ENCODE measurements at places on chromosomes 5 and 9.
A peak's percentile ranks its signal among the peaks of the same experiment; 100 is the strongest.

DNA sequence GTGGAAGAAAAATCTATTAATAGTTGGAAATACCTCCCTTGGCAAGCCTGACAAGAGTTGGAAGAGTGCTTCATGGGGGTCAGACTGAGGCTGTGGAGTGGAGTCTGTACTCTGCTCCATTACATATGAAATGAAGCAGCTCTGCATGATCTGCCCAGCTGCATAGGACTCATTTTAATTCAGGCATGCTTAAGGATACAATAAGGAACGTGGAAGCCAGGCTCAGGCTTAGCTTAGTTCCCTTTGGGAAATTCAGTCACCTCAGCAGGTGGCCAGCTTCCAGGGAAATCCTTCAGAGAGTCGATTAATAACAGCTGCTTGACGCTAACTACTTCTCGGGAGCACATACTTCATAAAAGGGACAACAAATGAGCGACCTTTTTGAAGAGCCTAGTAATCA is 1672.9 kb upstream of the WWC1 start:
- no peak for DNase-seq

GRCh38 chr9:133436681-133437080 is 14.5 kb downstream of the ADAMTS13 start:
- DNase-seq: no peak

GRCh38 chr5:125409861-125410536 is 663.6 kb upstream of the ZNF608 start:
- DNase-seq: no peak

DNA sequence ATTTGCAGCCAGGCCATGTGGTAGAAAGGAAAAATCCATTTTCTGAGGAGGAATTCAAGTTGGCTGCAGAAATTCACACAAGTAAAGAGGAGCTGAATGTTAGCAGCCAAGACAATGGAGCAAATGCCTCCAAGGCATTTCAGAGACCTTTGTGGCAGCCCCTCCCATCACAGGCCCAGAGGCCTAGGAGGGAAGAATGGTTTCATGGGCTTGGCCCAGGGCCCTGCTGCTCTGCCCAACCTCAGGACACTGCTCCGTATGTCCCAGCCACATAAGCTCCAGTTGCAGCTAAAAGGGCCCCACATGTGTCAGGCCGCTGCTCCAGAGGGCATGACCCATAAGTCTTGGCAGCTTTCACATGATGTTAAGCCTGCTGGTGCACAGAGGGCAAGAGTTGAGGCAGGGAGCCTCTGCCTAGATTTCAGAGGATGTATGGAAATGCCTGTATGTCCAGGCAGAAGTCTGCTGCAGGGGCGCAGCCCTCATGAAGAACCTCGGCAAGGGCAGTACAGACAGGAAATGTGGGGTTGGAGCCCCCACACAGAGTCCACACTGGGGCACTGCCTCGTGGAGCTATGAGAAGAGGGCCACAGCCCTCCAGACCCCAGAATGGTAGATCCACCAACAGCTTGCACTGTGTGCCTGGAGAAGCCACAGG is 144.2 kb upstream of the EPB41L4A start:
- no peak for DNase-seq

GRCh38 chr5:34586117-34586885 is 69.8 kb upstream of the RAI14 start:
- no peak for DNase-seq

GRCh38 chr5:891117-891836 is 1.3 kb downstream of the BRD9 start:
- DNase-seq: no peak

GRCh38 chr5:37667846-37668245 is 172.0 kb downstream of the GDNF start:
- DNase-seq: no peak

DNA sequence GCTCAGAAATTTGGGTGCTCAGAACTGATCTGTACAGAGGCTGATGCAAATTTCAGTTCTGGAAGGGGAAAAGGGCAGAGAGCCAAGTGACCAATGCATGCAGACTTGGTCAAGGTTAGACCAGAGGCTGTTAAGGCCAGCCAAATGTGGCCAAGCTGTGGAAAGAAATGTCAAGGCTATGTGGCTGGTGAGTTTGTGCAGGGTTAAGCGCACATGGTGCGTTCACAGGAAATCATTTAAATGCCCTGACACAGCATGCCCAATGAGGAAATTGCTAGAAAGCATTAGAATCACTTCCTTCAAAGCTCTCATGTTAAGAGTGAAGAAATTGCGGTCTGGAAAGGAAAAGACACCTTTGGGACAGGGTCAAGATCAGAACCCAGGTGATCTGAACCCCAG is 58.0 kb downstream of the PTPN3 start:
- DNase-seq: no peak

DNA sequence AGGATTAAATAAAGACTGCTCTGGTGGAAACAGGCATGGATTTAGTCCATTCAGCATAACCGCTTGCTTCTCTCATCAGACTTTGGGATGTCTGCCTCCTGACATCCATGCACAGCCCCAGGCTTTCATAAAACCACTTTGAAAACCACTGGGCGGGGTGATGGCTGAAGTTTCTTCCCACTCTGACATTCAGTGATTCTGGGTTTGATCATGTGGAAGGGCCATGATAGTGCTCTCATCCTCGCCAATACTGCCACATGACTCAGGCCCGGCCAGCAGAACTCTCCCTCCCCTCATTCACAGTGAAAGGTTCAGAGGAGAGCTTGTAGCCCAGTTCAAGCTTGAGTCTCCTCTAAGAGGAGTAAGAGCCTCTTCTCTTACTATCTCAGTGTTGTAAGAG is 29.6 kb upstream of the GLRA1 start:
- no peak for DNase-seq

DNA sequence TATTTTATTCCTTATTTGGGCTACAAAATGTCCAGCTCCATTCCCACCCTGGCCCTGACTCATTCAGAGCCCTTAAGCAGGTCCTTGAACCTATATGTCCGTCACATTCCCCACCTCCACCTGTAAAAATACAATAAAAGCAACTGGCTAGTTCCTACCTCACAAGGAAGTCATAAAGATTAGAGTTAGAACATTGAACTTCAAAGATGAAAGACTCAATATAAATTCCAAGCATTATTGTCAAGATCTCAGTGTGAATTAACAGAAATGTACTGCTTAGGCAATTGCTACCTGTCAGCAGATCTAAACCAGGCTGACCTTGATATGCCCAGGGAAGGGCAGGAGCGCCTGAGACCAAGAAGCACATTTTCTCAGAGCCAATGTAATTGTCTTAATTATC is 221.8 kb downstream of the ENC1 start:
- DNase-seq: no peak

DNA sequence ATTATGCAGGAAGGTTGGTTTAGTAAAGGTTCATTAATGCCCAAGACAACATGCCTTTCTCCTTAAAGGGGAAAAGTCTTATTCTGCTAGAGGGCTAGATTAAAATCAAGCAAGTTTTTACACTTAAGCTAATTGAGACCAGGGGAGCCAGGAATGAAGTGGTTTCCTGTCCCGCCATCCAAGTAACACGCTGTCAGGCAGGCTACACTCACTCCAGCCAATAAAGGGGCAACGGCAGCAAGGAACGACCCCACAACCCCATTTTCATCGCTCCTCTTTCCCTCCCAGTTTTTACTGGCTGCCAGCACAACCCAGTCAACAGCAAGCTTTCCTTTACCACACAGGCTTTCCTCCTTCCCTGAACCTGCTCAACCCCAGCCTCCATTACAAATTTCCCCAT is 225.1 kb downstream of the DCP2 start:
- DNase-seq: no peak

- DNase-seq: no peak
Observed at GRCh38 chr5:154753792-154754191, 1.4 kb upstream of the LARP1 start.

DNA sequence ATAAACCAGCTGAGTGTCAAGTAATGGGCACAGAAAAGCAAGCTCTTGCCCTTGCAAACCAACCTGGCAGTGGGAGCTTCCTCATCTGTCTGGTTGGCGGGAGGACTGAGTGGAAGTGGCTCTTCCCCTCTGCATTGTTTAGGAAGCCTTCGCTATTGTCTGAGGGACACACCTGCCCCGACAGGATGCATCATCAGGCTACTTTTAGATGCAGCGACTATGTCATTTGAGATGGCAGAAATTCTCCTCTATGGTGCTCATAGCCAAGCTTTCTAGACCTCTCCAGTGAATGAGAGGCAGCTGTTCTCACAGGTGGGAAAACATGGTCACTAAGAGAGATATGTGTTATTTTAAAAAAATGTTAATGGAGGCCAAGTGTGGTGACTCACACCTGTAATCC is 104.0 kb downstream of the DOCK8 start:
- no peak for DNase-seq

- DNase-seq: no peak
Observed at GRCh38 chr9:14209399-14210345, 104.3 kb downstream of the NFIB start.

- DNase-seq: no peak
Observed at GRCh38 chr9:91949392-91949945, 559 bp downstream of the ROR2 start.

DNA sequence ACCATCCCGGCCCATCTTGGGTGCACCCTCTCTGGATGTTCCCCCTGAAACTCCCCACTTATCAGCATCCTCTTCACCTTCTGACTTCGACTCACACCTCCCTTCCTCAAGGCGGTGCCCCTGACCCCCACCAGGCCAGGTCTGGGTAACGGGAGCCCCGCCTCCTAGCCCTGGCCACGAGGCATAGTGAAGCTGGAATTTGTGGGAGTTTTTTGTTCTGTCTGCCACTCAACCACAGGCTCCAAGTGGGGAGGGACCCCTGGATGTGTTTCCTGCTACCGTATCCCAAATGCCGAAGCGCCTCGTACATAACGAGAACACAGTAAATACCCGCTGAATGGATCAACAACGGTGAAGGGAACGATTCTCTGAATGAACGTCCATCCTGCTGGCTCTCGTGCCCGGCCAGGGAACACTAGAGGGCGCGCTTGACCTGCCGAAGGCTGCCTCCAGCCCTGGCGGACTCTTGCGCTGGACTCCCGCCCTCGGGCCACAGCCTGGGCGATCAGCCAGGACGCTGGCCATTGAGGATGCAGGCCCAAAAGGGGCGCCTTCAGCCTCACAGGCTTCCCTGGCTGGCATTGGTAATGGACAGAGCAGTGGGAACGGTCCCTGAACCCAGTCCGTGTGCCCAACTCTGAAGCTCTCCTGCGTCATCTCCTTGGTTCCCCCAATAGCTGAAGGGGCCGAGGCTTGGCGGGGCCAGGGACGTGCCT is 47.3 kb upstream of the PHYKPL start:
- DNase-seq: peak; percentile 22

GRCh38 chr9:88418715-88419540 is 30.7 kb downstream of the SPIN1 start:
- no peak for DNase-seq

- no peak for DNase-seq
Observed at GRCh38 chr9:114754581-114754980, 51.3 kb downstream of the TNFSF15 start.

- DNase-seq: no peak
Observed at GRCh38 chr9:121708768-121709488, 57.5 kb downstream of the DAB2IP start.

DNA sequence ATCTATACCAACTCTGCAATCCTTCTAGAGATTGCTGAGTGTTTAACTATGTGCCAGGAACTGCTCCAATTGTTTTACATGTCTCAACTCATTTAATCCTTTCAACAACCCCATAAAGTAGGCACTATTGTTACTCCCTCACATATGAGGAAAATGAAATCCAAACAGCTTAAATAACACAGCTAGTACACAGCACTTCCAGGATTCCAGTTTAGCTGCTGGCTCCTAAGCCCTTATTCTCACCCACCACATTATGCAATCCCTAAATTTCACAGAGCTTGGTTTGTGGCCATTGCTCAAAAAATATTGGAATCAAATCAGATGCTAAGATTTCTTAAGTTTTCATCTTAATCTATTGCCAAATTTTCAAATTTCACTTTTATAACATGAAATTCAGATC is 84.9 kb downstream of the PRELID2 start:
- DNase-seq: no peak

GRCh38 chr5:318341-318897 is 3.1 kb upstream of the AHRR start:
- no peak for DNase-seq

DNA sequence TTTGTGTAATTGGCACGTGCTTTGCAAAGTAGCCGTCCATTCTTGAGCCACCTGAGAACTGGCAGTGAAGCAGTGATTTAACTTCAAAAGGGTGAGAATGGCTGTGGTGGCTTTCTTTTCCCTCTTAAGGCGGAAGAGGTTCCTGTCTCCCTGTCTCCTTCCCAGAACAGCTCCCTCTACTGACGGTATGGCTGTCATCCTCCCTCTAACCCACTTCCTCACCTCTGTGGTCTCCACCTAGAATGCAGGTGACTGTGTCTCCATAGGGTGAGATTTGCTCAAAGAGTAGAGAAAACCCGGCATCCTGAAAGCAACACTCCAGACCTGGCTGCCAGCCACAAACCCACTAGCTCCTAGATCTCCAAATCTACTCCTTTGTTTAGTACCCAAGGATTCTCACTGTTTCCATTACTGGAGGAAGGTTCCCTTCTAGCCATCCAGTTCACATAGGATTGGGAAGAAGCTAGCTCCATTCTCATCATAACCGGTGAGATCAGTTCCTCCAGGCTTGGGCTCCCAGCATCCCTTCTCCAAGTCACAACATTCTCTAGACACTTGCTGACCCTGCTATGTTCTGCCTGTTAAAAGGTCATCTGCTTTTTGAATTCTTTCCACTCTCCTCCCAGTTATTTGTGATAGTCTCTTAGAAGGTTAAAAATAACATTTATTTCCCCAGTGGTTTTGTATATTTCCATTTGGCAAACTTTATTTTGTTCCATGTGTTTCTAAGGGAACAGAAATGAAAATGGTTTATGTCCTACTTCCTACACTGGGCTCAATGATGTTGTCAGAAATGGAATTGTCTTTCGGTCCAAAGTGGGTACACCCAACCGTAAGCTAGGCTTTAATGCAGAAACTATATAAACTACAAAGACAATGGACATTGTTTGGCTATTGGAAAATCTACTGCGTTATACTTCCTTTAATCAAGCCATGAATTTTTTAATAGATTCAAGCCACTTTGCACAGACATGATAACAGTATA is 269.4 kb downstream of the CWC27 start:
- DNase-seq: peak; percentile 37

DNA sequence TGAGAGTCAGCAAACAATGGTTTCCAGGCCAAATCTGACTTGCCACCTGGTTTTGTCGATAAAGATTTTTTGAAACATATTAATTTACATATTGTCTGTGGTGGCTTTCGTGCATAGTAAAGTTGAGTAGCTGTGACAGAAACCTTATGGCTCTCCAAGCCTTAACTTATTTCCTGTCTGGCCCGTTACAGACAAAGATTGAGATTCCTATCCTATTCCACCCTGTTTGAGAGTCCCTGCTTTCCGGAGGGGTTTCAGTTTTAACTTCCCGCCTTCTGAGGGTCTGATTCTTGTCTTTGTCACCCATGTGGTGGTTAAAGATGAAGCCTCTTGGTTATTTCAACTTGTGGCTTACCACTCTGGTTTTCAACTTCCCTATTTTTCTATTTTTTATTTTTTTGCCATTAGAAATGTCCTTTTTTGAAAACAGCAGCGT is 11.4 kb downstream of the OTULIN start:
- peak; percentile 27 for DNase-seq

All from naive thymus-derived CD8-positive, alpha-beta T cell (primary cell).